ENCODE measurements at places on chromosomes 6 and 20.

DNA sequence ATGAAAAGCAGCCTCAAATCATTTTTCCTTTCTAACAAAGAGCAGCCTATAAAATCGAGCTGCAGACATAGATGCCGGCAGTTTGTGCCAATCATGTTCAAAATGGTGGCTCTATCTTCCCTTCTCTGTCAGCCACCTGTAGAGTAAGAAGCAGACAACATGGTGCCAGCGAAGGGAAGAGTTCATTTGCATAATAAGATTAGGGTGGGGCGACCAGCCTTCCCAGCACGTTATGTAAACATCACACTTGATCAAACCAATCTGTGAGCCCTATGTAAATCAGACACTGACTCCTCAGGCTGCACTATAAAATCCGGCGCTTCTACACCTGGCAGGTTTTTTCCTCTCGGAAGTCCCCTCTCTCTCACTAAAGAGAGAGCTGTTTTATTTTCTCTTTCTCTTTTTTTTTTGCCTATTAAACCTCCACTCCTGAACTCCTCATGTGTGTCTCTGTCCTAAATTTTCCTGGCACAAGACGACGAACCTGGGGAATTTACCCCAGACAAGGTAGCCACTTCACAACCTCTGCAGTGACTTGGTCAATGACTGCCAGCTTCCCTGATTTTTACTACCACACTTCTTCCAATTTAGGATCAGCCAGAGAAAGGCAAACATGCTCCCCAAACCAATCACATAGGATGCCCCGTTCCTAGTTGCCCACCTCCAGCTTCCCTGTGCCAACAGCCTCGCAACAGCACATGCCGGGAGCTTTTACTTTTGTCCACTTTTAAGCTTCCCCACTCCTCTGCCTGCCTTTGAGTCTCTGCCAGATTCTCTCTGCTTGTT, 12.9 kb downstream of the TPMT start:
- no peak for DNase-seq

DNA sequence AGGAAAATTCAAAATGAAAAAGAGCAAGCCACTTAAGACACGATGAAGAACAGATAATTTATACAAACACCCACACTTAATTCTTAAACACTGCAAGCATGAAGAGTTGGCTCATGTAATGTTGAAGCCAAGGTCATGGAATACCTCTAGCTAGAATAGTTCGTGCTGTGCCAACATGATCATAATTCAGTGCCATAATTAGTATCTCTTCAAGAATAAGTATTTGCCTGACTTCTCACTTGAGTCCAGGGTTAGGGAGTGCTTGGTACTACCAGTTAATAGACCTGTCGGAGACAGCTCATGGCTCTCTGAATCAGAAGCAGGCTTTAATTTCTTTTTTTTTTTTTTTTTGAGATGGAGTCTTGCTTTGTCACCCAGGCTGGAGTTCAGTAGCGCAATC, 206.3 kb downstream of the UNC5CL start:
- no peak for DNase-seq

- no peak for DNase-seq
Observed at GRCh38 chr6:28011722-28012121, 54.7 kb downstream of the OR2B6 start.

GRCh38 chr6:39669207-39669972, 55.8 kb downstream of the KIF6 start:
- DNase-seq = no peak

DNA sequence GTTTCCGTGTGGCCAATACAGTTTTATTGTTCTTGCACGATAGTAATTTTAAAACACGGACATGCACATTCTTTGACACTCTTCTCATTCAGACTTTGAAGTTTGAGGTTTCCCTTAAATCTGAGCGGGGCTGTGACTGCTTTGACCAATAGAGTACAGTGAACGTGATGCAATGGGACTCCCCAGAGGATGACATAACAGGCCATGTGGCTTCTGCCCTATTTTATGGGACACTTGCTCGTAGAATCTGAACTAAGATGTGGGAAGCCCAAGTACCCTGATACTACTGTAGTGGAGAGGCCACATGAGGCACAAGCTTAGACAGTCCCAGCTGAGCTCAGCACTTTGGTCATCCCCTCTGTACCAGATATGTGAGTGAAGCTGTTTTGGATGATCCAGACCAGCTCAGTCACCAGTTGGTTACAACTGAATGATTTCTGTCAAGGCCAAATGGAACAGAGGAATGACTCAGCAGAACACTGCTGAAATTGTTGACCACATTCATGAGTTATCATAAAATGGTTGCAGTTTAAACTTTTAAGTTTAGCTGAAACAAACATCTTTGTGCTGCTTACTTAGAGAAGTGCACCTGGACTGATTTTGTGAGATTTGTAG, 279.4 kb downstream of the RFPL4B start:
- DNase-seq = no peak

GRCh38 chr6:119020597-119021561, 57.6 kb downstream of the FAM184A start:
- DNase-seq = no peak

- no peak for DNase-seq
Observed at GRCh38 chr6:128439627-128440026, 80.8 kb downstream of the PTPRK start.

- no peak for DNase-seq
Observed at GRCh38 chr6:125537090-125537489, 212.3 kb upstream of the HEY2 start.

GRCh38 chr6:144033816-144034735, 26.0 kb upstream of the PLAGL1 start:
- DNase-seq = no peak

DNA sequence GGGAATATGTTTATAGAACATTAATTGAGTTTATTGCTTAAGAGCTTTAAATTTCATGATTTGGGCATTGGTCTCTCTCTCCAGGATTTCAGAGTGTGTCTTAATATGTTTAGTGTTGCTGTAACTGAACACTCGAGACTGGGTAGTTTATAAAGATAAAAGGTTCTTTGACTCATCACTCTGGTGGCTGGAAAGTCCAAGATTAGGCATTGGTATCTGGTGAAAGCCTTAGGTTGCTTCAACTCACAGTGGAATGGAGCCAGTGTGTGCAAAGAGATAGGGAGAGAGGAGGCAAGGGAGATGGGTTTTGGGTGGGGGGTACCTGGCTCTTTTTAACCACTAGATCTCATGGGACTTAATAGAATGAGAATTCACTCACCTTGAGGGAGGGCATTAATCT, 35.6 kb upstream of the DTNBP1 start:
- no peak for DNase-seq

DNA sequence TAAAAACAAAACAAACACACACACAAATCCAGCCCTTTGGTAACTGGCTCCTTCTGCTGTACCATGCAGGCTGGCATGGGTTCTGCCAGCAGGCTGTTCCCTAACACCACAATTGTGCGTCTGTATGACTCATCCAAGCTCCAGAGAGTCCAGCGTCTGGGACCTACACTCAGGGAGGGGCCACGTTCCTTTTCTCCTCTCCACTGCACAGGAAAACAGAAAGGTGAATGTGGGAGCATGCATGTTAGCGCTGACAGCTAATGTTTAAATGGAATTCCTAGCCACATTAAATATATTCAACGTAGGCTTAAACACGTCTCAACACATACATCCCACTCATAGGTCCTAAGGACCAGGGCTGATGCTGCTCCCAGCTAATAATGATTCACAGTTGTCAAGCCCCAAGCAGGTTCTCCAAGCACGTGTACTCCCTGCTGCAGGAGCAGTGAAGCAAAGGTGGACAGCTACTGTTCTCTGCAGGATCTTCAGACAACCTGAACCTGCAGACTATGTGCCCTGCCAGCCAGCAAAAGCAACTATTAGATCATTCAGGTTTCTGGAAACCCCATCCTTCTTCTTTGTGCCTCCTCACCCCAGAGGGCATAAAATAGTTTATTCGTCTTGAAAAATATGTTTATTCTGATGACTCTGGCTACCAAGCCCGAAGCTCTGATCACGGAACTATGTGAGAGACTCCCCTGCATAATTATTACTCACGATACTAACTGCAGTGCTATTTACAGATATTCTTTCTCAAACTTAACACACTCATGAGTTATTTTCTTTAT, 20.9 kb downstream of the MAP1LC3A start:
- no peak for DNase-seq
